ENCODE measurements at places on chromosomes 2 and 18. TPM values are rescaled to one million over a fixed set of nuclear protein-coding genes. Genes with fewer than 3 reads are reported as not detected.

DNA sequence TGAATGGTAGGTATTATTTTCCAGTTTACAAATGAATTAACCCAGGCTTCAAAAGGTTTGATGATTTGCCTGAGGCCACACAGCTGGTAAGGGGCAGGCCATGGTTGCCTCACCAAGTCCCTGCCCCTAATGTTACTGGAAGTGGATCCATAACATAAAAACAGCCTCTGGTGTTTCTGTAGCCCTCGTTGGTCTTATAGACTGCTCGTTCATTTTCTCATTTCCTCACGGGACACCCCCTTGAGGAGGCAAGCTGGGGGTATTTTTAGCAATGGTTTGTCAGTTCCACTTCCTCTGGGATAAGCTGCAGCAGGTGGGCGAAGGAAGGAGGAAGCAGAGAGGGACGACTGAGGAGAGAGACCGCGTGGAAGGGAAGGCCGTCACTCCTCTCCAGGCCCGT lies 32.9 kb upstream of the NDUFV2 start:
- no peaks in the 10 kb centered on the region for H3K36me3 ChIP-seq
- DNase-seq: no peak
- H3K27me3 ChIP-seq: no peaks in the 10 kb centered on the region
- H3K4me3 ChIP-seq: no peak overlapping the region
- H3K4me1 ChIP-seq: peaks cover 6% of the 10 kb centered on the region
- no peak overlapping the region for H3K27ac ChIP-seq

DNA sequence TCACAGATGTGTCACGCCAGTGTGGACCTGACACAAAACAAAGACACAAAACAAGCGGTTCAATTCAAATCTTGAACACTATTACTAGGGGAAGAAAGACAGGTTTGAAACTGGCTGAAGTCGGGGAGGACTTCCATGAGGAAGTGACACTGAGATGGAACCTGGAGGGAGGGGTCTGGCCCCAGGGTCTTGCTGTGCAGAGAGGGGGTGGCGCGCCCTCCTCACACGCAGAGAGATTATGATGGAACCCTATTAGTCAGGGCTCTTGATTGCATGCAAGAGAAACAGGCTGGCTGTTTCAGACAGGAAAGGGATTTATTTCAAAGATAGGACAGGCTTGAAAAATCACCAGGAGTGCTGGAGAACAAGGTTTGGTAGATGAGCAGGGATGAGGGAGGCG lies 363.6 kb upstream of the HS6ST1 start:
- no peaks in the 10 kb centered on the region for H3K27me3 ChIP-seq
- DNase-seq: no peak
- no peak overlapping the region for H3K4me3 ChIP-seq
- no peaks in the 10 kb centered on the region for H3K4me1 ChIP-seq
- no peaks in the 10 kb centered on the region for H3K36me3 ChIP-seq

The OSBPL6 gene
- total RNA-seq: 1.8 TPM

The TWIST2 gene
- 72.5 TPM for total RNA-seq

DNA sequence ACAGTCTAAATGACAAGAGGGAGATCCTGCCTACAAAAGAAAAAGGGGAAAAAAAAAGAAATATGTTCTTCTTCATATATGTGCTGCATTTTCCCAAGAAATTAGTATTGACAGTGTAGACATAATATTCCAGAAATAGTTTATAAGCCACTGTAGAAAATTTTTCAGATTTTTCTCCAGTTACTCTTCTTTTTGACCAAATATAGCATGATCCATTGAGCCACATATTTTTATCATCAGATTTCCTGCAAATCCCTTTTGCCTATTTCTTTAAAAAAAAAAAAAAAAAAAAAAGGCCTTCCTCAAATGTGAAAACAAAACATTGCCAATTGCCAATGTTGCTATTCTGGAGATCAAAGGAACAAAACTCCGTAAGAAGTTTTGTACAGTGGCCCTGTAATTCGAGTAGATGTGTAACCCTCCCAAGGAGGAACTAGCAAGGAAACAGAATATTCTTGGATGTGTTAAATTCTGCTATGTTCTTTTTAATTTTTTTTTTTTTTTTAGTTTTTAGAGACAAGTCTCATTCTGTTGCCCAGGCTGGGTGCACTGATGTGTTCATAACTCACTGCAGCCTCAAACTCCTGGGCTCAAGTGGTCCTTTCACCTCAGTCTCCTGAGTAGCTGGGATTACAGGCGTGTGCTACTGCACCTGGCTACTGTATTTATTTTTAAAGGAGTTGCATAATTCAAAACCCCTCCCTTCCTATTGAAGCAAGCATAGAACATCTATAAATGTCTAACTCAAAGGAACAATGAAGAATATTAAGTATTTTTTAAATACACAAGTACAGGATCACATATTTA lies 12.5 kb upstream of the CABYR start:
- H3K36me3 ChIP-seq: peaks cover 4% of the 10 kb centered on the region
- DNase-seq: no peak
- H3K4me1 ChIP-seq: no peaks in the 10 kb centered on the region
- no peak overlapping the region for H3K27ac ChIP-seq
- no peaks in the 10 kb centered on the region for H3K27me3 ChIP-seq
- H3K4me3 ChIP-seq: no peak overlapping the region

GRCh38 chr2:8456151-8457091 lies 225.4 kb upstream of the ID2 start:
- no peaks in the 10 kb centered on the region for H3K36me3 ChIP-seq
- peaks cover 12% of the 10 kb centered on the region for H3K4me1 ChIP-seq
- no peaks in the 10 kb centered on the region for H3K27me3 ChIP-seq
- no peak for DNase-seq
- H3K27ac ChIP-seq: no peak overlapping the region

- no peak overlapping the region for H3K27ac ChIP-seq
- no peak overlapping the region for H3K4me3 ChIP-seq
- no peaks in the 10 kb centered on the region for H3K4me1 ChIP-seq
- no peaks in the 10 kb centered on the region for H3K27me3 ChIP-seq
These were observed 437.4 kb upstream of the MC4R start for GRCh38 chr18:60809937-60810336.

The SERPINB10 gene
- total RNA-seq: 0.22 TPM

DNA sequence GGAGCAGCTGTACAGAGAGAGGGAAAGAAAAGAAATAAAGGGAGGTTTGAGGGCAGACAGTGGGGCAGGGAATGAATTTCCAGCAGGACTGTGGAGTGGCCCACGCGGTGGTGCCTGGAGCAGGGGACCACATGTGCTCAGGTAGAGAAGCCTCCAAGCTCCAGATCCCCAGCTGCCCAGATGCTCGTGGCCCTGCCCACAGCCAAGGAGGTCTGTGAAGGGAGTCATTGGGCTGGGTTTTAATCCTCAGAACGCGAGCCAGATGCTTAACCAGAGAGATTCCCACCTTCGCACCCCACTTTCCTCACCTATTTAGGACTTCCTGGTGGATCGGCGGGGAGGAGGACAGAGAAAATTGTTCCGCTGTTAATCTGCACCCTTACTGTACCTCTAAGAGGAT lies 369.4 kb downstream of the PARD3B start:
- H3K4me3 ChIP-seq: no peak overlapping the region
- H3K36me3 ChIP-seq: no peaks in the 10 kb centered on the region
- no peaks in the 10 kb centered on the region for H3K4me1 ChIP-seq
- no peak for DNase-seq

DNA sequence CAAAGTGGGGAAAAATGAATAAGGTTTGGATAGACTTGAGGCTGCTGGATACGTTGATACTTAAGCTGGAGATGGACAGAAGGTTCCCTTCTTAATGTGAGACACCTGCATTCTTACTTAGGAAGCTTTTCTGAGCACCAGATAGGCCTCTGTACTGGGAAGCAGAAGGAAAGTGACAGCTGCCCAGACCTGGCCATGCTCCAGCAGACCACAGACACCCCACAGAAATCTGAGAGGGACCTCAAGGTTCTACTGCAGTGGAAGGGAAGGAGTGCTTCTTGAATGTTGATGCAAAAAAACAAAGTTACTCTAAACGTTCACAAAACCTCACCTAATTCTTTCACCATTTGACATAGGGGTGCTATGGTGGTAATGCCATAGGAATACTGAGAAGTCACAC lies 642.1 kb upstream of the ID2 start:
- H3K36me3 ChIP-seq: no peaks in the 10 kb centered on the region
- no peak overlapping the region for H3K27ac ChIP-seq
- no peak overlapping the region for H3K4me3 ChIP-seq
- H3K27me3 ChIP-seq: no peaks in the 10 kb centered on the region

DNA sequence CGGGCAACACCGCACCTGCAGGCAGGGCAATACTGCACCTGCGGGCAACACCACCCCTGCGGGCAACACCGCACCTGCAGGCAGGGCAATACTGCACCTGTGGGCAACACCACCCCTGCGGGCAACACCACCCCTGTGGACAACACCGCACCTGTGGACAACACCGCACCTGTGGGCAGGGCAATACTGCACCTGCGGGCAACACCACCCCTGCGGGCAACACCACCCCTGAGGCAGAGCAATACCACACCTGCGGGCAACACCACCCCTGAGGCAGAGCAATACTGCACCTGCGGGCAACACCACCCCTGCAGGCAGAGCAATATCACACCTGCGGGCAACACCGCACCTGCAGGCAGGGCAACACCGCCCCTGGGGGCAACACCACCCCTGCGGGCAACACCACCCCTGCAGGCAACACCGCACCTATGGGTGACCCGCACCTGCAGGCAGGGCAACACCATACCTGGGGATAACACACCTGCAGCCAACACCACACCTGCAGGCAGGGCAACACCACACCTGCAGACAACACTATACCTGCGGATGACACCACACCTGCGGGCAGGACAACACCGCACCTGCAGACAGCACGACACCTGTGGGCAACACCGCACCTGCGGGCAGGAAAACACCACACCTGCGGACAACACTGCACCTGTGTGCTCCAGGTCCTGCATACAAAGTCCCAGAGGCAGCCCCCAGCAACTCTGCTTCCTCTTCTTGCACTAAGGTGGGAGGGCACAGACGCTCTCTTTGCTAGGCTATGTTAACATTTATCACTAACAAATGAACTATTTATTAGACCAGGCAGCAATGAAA lies 57.7 kb downstream of the EIPR1 start:
- H3K27ac ChIP-seq: no peak overlapping the region
- H3K27me3 ChIP-seq: no peaks in the 10 kb centered on the region
- no peak for DNase-seq
- no peaks in the 10 kb centered on the region for H3K36me3 ChIP-seq
- H3K4me3 ChIP-seq: no peak overlapping the region

- no peak overlapping the region for H3K4me3 ChIP-seq
- no peak for DNase-seq
- no peaks in the 10 kb centered on the region for H3K27me3 ChIP-seq
- no peak overlapping the region for H3K27ac ChIP-seq
- H3K4me1 ChIP-seq: no peaks in the 10 kb centered on the region
These were observed 8.2 kb downstream of the ADRA2B start for GRCh38 chr2:96108151-96108540.

DNA sequence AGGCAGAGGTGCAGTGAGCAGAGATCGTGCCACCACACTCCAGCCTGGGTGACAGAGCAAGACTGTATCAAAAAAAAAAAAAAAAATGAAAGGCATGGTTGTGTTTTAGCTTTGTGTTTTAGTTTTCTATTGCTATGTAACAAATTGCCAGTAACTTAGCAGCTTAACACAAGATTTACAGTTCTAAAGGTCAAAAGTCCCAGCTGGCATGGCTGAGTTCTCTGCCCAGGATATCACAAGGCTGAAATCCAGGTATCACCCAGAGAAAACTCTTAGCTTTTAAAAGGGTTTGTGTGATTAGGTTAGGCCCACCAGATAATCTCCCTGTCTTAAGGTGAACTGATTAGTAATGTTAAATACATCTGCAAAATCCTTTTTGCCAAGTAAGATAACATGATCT lies 107.7 kb upstream of the YPEL5 start:
- DNase-seq: no peak
- H3K4me3 ChIP-seq: no peak overlapping the region
- H3K36me3 ChIP-seq: no peaks in the 10 kb centered on the region
- H3K4me1 ChIP-seq: no peaks in the 10 kb centered on the region
- no peaks in the 10 kb centered on the region for H3K27me3 ChIP-seq
- no peak overlapping the region for H3K27ac ChIP-seq

GRCh38 chr2:70128005-70128404 lies 40.7 kb downstream of the PCBP1 start:
- no peak for DNase-seq
- H3K27ac ChIP-seq: no peak overlapping the region
- H3K4me1 ChIP-seq: peaks cover 42% of the 10 kb centered on the region

- no peaks in the 10 kb centered on the region for H3K36me3 ChIP-seq
- no peak overlapping the region for H3K4me3 ChIP-seq
- H3K27ac ChIP-seq: peak overlapping the region; percentile 6
These were observed 133.0 kb downstream of the PRPF40A start for GRCh38 chr2:152584301-152584700.

The TTR gene
- not detected for total RNA-seq

- H3K27me3 ChIP-seq: no peaks in the 10 kb centered on the region
- no peaks in the 10 kb centered on the region for H3K4me1 ChIP-seq
- no peak overlapping the region for H3K27ac ChIP-seq
- H3K36me3 ChIP-seq: no peaks in the 10 kb centered on the region
- H3K4me3 ChIP-seq: no peak overlapping the region
These were observed 631.4 kb upstream of the CDH2 start for GRCh38 chr18:28808373-28808772.

DNA sequence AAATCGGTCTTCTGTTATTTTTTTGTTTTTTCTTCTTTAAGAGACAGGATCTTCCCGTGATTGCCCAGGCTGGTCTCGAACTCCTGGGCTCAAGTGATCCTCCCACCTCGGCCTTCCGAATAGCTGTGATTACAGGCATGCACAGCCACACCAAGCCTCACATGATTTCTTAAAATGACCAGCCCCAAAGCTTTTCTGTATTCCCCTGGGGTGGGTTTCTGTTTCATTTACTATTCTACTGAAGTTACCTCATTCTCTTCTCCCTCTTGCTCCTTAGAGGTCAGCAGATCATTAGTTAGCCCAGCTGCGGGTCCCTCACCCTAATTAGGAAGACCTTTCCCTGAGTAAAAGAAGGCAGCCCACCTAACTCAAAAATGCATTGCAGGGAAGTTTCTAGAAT lies 27.6 kb downstream of the SLC1A4 start:
- H3K4me3 ChIP-seq: no peak overlapping the region
- H3K36me3 ChIP-seq: peaks cover 86% of the 10 kb centered on the region

The CUL3 gene
- total RNA-seq: 71.7 TPM

- no peak for DNase-seq
- H3K4me1 ChIP-seq: no peaks in the 10 kb centered on the region
- no peak overlapping the region for H3K27ac ChIP-seq
- H3K4me3 ChIP-seq: no peak overlapping the region
- H3K27me3 ChIP-seq: no peaks in the 10 kb centered on the region
These were observed 290.2 kb upstream of the TMEFF2 start for GRCh38 chr2:192484903-192485302.

GRCh38 chr2:237520290-237520689 lies 33.2 kb downstream of the MLPH start:
- H3K4me3 ChIP-seq: no peak overlapping the region
- H3K27me3 ChIP-seq: no peaks in the 10 kb centered on the region
- no peak overlapping the region for H3K27ac ChIP-seq
- no peaks in the 10 kb centered on the region for H3K4me1 ChIP-seq
- DNase-seq: no peak
- no peaks in the 10 kb centered on the region for H3K36me3 ChIP-seq

GRCh38 chr2:233650981-233651380 lies 14.7 kb downstream of the UGT1A10 start:
- DNase-seq: no peak
- no peak overlapping the region for H3K27ac ChIP-seq
- H3K4me3 ChIP-seq: no peak overlapping the region
- no peaks in the 10 kb centered on the region for H3K27me3 ChIP-seq

The WNT6 gene
- 48.4 TPM for total RNA-seq

GRCh38 chr2:56357655-56358295 lies 174.0 kb downstream of the CCDC85A start:
- H3K4me1 ChIP-seq: no peaks in the 10 kb centered on the region
- no peak overlapping the region for H3K4me3 ChIP-seq
- DNase-seq: no peak
- H3K27ac ChIP-seq: no peak overlapping the region
- H3K27me3 ChIP-seq: no peaks in the 10 kb centered on the region

The TMEM214 gene
- 45.7 TPM for total RNA-seq

- no peak overlapping the region for H3K4me3 ChIP-seq
- H3K4me1 ChIP-seq: no peaks in the 10 kb centered on the region
- H3K27me3 ChIP-seq: no peaks in the 10 kb centered on the region
These were observed 53.9 kb downstream of the DYNC1I2 start for GRCh38 chr2:171741189-171741588.
